ENCODE measurements at places on chromosomes 5 and 9.

- no peak for DNase-seq
Measured at GRCh38 chr5:87770016-87770570, 357.4 kb upstream of the CCNH start.

DNA sequence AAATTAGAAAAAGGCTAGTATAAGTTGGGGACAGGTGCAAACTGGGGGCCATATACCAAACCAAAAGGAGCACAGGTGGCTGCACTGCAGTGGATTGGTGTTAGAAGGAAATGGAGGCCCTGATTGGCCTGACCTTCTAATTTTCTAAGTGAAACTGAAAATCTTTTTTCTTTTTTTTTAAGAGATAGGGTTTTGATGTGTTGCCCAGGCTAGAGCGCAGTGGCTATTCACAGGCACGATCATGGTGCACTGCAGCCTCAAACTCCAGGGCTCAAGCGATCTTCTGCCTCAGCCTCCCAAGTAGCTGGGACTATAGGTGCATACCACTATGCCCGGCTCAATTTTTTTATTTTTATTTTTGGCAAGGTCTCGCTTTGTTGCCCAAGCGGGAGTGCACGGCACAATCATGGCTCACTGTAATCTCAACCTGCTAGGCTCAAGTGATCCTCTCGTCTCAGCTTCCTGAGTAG lies 9.8 kb upstream of the CCDC69 start:
- no peak for DNase-seq

- DNase-seq = no peak
Measured at GRCh38 chr5:82359272-82359671, 81.1 kb upstream of the RPS23 start.

- no peak for DNase-seq
Measured at GRCh38 chr5:158056130-158056825, 197.3 kb upstream of the CLINT1 start.

DNA sequence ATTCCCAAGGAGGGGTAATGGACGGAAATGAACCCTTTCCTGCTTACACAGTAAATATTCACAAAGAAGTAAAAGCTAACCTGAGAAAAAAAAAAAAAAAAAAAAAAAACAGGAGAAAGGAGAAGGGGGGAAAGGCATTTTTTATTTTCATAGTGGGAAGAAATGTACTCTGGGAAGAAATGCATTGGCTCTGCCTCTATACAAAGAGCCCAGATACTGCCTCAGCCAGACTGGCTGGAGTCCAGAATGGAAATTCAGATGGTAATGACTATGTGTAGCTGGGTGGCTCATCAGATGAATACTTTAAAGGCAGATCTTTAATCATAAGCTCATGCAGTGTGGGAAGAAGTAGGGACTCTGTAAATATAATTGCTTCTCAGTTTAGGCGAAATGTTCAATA lies 124.9 kb upstream of the ZNF608 start:
- no peak for DNase-seq

DNA sequence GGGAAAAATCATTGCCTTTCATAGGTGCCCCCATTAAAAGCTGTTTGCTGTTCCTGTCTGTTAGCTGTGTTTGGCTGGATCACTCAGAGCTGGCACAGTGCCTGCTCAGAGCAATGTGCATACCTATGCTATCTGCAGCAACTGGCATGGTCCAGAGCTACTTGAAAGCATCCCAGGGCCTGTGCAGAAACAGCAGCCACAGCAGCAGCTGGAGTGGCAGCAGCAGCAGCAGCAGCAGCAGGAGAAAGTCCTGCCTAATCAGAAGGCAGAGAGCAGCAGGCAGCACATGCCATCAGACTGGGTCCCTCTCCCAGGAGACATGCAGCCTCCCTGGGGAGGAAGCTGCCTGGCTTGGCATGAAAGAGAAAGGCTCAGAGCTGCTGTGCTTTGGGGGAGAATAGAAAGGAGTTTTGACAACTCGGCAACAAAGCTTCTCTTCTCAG lies 243.8 kb upstream of the WWC1 start:
- DNase-seq = peak; percentile 15

DNA sequence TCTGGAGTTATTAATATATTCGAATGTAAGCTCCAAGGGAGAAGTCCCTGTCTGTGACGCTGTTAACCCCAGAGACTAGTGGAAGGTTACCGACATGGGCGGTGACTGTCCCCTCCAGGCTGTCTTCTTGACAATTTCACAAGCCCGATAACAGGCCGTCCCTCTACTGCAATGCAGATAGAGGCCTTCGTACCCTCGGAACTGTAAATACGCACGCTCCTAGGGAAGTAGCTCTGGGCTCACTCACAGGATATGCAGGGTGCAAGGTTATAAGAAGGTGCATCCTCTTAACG lies 680 bp upstream of the RFK start:
- peak; percentile 50 for DNase-seq

DNA sequence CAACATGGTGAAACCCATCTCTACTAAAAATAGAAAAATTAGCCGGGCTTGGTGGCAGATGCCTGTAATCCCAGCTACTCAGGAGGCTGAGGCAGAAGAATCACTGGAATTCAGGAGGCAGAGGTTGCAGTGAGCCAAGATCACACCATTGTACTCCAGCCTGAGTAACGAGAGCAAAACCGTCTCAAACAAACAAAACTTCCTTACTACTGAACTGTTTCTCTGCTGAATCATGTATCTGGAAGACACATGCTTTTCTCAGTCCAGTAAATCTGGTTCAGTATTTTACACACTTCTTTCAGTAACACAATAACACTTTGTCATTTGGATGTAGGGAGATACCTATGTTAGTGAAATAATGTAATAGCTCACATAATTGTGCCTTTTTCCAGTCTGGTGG lies 7.9 kb downstream of the TRMT10B start:
- DNase-seq = peak; percentile 60

DNA sequence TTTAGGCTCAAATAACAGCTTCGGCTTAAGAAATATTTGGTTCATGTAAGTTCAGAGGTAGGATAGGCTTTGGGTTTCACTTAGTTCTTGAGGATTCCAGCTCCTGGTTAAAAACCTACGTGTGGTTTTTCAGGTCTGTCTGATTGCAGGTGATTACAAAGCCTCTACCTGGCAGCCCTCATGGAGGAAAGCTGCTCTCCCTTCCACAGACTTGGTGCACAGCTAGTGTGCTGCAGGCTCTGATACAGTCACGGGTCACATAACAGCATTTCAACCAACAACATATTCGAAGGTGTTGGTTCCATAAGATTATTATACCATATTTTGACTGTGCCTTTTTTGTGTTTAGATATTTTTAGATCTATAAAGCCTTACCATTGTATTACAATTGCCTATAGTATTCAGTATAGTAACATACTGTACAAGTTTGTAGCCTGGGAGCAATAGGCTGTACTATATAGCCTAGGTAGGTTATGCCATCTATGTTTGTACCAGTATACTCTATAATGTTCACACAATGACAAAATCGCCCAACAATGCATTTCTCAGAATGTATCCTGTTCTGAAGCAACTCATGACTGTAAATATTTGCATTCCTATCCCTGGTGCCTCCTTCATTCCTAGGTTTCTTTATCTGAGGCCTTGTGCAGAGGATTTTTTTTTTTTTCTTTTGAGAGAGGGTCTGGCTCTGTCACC lies 8.0 kb upstream of the DCP2 start:
- no peak for DNase-seq

GRCh38 chr5:34587355-34588241 lies 68.5 kb upstream of the RAI14 start:
- DNase-seq = peak; percentile 52

DNA sequence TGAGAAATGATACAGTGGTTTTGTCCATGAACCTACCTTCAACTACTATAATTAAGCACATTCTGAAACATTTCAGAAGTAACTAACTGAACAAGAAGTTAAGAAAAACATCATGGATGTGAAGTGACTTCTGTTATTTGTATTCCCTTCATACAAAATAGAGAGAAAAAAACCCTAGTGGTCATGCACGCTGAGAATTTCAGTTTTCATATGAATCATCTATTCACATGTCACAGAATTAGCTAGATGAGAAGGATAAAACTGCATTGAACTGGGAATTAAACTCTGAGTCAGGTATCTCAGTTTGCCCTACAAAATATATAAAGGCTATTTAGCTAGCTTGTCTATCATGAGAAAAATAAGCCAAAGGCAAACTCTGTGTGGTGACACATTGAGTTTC lies 451.8 kb upstream of the FTMT start:
- DNase-seq = no peak

- DNase-seq = peak; percentile 30
Measured at GRCh38 chr5:72587661-72588308, 80.6 kb upstream of the ZNF366 start.

GRCh38 chr5:161305601-161306000 lies 240.9 kb downstream of the GABRB2 start:
- DNase-seq = no peak

- DNase-seq = no peak
Measured at GRCh38 chr5:102048940-102049339, 247.1 kb downstream of the SLCO4C1 start.

GRCh38 chr5:116764941-116765340 lies 190.3 kb upstream of the SEMA6A start:
- DNase-seq = no peak

DNA sequence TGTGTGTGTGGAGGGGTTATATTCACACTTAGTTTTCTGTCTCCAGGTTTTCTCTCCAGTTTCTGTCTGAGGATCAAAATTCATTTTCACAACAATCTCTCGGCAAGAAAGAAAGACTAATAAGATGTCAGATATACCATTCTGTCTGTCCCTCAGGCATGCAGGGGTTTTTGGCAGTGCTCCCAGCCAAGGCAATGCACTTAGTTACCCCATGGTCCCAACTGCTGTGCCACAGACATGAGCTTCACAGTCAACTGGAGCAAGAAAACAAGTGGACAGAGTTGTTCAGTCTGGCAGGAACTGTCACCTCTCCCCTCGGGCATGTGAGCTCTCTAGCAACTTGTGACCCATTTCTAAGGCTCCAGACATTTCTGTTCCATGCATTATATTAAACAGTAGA lies 101.7 kb upstream of the LHFPL2 start:
- no peak for DNase-seq

DNA sequence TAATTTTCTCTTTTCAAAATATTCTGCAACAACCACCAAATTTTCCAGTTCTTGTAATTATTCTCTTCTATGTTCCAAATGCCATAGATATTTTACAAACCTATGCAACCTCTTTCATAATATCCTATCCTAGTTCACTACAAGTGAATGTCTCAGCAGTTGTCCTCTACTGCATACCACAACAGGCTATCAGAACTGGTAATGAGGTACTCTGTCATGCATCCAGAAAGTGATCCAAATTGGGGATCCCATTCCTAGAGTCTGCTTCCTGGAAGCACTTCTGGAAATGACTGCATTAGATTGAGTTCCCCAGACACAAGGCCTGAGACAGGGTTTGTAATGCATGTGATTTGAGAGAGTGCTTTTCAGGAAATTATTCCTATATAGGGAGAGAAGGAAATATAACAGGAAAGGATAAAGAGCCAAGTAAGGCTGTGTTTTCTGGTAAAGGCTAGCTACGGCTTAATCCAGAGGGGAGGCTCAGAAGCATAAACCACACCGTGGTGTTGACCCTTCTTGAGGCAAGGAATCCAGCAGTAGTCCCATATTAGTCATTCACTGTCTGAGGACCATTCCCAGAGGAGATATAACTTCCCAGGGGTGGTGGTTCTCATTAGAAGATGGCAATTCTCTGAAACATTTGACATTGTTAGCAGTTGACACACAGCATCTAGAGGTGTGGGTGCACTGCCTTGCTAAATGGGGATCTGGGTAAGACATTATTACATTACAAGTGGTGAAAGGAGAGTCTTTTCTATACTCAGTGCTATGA lies 80.3 kb upstream of the FST start:
- peak; percentile 29 for DNase-seq

DNA sequence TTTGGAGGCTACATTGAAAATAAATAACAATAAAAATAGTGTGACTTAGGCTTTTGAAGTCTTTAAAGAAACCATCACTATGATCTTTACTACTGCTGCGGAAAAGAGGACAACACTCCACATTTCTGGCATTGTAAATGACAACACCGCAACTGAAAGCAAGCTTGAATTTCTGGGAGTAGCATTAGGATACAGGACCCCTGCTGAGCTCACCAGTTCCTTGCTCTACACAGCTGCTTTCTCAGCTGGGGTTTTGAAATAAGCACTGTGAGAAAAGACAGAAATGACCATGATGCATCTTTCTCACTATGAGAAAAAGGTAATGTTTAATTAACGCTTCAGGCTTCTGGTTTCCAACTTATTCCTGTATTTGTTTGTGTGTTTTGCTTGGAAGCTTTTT lies 168.0 kb downstream of the TAF11L14 start:
- DNase-seq = no peak

DNA sequence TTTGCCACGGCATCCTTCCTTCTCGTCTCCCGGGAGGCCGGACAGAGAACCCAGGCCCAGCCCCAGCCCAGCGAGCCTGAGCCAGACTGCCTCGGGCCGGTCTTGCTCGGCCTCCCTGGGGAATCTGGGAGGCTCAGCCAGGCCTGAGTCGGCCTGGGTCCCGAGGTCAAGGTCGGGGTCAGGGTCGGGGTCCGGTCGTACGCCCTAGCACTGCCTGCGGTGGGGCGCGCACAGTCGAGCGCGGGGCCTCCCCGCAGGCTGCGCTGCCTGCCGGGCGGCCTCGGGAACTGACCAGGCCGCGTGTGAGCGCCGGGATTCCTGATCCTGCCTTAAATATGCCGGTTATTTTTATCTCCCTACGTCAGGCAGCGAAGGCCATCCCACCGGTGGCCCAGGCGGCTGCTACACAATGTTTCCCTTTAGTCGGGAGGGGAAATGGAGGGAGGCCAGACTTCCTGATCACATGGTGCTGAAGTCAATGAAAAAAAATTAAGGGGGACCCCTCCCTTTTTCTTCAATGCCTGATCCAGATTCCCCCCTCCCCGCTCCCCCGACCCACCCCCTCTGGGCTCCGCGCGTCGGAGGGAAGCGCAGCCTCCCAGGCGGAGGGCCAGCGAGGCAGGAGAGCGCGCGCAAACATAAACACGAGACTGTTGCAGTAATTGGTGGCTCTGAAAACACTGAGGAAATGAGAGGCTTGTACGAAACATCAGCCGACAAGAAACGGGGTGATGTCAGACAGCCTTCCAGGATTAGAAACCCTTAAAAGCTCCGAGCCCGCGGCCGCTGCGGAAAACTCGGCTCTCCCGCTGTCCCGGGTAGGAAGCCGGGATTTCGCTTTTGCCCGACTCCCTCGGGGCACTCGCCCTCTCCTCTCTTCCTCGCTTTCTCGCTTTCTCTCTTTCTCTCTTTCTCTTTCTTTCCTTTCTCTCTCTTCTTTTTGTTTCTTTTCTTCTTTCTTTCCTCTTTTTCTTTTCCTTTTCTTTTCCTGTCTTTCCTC lies 148.2 kb upstream of the KLF4 start:
- peak; percentile 96 for DNase-seq

DNA sequence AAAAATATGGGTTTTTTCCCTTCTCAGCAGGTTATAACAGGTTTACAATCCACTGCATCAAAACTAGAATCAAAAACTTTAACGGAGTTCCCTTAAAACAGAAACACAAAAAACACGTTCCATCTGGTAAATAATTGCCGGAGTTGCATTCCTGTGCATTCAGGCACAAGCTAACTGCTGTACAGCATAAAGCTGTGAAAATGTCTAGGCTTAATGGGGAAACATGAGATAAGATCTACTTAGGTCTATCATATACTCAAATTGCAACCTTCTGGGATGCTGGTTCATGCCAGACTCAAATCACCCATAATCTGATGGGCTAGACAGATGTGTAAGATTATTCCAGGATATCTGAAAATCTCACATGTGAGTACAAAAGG lies 265.3 kb downstream of the DOCK8 start:
- no peak for DNase-seq

GRCh38 chr5:42121401-42121800 lies 196.3 kb downstream of the FBXO4 start:
- DNase-seq = no peak

- DNase-seq = peak; percentile 46
Measured at GRCh38 chr9:122213589-122214413, 15.0 kb downstream of the LHX6 start.

- peak; percentile 48 for DNase-seq
Measured at GRCh38 chr5:1666812-1667588, 132.6 kb downstream of the MRPL36 start.

Measured in GM03348 (cell line).